CD4-positive, alpha-beta T cell treated with Interferon gamma for 1 hour (primary cell): ENCODE measurements at places on chromosomes 2 and 18.

- DNase-seq, result no peak
Observed at GRCh38 chr2:13581471-13581870, 864.7 kb downstream of the TRIB2 start.

- no peak for DNase-seq
Observed at GRCh38 chr2:164514491-164514890, 106.8 kb downstream of the GRB14 start.

GRCh38 chr18:25743646-25744151, 346.7 kb downstream of the SS18 start:
- no peak for DNase-seq

- DNase-seq, result no peak
Observed at GRCh38 chr2:15936277-15937104, 3.9 kb upstream of the MYCN start.

DNA sequence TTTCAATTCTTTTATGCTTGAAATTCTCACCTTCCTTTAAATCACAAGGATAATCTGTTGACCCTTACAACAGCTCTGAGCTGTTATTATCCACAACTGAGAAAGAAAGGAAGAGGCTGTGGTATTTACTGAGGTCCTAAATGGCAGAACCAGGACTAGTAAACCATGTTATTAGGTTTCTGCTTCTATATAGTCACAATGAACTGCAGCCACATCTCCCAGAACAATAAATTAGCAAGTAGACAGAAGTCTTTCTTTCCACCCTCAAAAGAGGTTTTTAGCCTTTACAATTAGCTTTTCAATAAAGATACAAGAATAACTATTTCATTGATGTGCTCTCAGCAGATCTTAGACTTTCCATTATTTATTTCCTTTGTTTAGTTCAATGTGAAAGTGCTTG, 374.2 kb downstream of the NRXN1 start:
- DNase-seq, result no peak

- DNase-seq, result no peak
Observed at GRCh38 chr18:33210575-33211189, 229.8 kb downstream of the CCDC178 start.

DNA sequence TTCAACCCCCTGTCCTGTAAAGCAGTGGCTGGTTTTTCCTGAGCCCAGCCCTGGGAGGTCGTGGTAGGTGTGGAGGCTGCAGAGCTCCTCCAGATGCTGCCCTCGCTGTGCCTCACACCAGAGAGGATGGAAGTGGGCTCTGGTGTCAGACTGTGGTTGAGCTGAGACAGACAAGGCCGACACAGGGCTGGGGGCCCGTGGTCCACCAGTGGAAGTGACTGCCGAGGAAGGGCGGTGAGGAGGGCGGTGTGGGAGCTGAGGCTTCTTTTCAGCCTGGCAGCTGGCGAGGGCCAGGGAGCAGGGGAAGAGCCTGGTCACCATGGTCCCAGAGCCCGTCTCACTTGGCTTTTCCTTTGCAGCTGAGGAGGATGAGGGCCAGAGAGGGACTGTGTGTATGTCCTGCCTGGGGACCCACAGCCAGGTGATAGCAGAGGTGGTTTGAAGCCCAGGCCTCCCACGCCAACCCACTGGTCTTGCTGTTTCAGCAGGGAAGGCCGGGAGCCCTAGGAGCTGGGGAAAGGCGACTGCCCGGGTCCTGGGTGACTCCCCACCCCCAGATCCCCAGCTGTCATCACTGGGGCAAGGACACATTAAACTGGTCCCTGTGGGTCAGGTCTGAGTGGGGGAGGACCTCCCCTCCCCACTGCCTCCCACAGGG, 8.5 kb downstream of the SFTPB start:
- DNase-seq, result no peak

GRCh38 chr2:165369898-165370296, 99.6 kb upstream of the CSRNP3 start:
- DNase-seq, result no peak

- peak; percentile 24 for DNase-seq
Observed at GRCh38 chr2:64273524-64274398, 129.5 kb upstream of the PELI1 start.

- DNase-seq, result no peak
Observed at GRCh38 chr18:36241831-36242230, 54.5 kb downstream of the MOCOS start.

GRCh38 chr2:188937228-188938220, 36.6 kb upstream of the COL3A1 start:
- DNase-seq, result no peak

DNA sequence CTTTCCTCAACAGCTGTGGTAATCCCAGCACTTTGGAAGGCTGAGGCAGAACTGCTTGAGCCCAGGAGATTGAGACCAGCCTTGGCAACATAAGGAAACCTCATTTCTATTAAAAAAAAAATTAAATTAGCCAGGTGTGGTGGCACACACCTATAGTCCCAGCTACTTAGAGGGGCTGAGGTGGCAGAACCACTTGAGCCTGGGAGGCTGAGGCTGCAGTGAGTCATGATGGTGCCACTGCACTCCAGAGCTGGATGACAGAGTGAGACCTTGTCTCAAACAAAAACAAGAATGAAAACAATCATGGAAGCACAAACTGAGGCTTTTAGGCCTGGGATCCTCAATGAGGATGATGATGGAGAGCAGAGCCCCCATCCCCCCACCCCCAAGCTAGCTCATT, 19.8 kb downstream of the GAREM1 start:
- DNase-seq, result no peak

GRCh38 chr18:27527856-27528255, 342.7 kb upstream of the CHST9 start:
- no peak for DNase-seq

DNA sequence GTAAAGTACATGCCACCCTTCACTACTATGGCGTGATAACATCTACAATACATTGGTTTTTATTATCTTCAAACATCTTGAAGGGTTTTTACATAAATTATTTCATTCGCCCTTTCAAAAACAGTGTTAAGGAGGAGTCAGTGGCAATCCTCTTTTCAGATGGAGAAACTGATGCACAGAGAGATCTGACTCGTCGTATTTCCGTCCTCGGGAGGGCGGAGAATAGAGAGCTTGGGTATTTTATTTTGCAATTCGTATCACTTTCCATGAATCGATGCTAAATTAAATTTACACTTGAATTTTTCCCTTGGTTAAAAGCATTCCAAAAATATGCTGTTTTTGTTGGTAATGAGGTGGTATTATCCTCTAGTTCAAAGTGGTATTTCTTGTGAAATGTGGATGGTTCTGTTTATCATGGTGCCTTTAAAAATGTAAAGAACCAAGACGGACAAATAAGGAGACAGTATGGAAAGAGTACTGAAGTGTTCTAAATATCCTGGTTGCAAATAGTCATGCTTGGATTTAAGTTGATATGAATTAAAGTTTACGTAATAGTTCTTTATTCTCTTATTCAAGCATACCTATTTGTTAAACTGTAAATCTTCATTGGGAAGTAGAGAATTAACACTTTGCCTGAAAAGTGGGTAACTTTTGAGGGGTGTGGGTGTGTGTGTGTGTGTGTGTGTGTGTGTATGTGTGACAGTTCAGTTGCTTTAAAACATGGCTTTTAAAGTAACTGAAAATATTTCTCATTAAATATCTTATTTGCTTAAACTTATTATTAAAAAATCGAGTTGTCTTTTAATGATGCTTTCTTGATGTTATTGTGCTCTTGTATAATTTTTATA, 5.6 kb downstream of the PHLPP1 start:
- no peak for DNase-seq

DNA sequence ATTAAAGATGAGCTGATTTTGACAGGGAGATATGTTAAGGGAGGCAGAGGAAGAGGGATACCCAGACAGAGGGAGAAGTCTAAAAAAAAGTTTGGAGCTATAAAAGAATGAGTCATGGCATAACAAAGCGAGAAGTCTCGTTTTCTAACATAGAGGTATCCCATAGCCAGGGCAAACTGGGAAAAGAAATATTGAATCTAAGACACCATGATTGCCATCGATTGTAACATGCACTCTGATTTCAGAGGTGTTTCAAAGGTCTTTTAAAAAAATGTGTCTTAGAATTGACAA, 110.7 kb downstream of the MDH1 start:
- no peak for DNase-seq

DNA sequence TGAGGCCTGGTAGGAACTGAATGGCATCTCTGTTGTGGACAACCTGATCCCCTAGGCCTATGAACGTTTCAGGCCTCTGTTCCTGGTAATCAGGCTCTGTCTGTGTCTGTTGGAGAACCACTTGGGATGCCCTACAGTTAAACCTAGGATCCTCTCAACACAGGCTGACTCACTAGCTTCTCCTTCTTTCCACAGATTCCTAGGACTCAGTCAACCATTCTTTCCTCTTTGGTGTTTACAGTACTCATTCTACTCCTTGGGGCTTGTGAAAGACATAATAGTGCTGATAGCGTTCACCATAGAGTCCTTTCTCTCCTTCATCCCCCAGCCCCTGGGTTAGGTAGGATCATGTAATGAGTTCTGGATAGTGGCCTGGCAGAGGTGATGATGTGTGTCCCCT, 544.3 kb downstream of the METTL4 start:
- DNase-seq, result no peak

DNA sequence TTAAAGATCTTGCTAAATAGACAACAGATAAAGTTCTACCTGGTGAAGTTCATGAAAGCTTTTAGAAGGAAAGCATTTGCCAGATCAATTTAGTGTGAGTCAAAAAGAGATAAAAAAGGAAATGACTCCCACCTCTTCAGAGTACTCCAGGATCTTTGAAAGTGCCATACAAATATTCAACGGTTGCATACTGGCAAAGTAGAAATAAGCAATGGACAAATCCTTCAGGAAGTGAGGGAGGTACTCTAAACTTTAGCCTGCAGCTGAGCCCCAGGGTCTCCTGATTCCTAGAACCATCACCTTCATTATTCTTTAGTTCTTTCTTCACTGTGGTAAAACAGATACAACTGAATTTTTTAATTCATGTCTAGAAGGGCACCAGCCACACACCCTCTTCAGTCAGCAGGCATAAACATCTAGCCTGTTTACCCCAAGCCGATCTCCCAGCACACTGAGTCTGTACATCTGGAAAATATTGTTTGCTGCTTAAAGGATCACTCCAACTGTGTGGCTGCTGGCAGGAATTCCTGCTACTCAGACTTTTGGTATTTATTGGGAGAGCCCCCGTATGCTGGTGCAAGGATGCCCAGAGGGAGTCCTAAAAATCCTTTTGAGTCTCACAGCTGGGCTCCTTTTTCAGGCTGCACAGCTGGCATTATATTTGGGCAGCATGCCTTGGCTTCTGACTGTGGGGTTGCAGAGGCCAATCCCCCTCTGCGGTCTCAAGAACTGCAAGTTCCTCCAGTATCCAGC, 72.3 kb upstream of the SESTD1 start:
- DNase-seq, result no peak

GRCh38 chr2:141968433-141968832, 162.4 kb downstream of the LRP1B start:
- DNase-seq, result no peak

DNA sequence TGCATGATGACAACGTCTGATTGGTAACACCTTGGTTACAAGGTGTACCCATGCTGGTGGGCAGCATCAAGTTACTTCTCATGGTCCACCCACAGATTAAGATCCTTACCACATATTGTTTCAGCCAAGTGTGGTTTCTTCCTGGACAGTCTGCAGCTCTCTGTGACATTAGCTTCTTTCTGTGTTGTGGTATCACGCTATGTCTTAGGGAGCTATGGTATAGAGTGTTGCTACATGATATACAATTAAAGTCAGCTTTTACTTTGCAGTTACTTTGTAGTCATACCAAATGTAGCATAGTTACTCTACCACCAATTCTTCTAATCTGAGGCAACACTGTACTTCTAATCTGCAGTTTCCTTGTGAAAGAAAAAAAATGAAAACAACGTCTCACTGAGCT, 48.8 kb downstream of the ZCCHC2 start:
- no peak for DNase-seq

DNA sequence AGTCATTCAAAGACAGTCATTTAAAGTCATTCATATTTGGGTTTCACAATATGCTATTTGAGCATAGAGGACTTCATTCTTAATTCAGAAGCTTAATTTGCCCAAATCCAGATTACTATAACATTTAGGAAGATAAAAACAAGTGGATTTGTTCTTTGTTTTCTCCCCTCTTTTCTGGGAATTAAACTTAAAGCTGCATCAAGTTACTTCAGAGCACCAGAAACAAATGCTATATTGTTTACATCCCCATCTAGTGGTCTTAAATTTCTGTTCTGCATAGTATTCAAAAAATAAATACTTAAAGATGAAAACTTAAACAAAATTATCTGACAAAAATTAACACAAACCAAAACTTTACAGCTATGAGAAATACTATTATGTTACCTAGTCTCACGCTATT, 34.7 kb upstream of the MARCHF7 start:
- DNase-seq, result no peak

GRCh38 chr18:72742002-72742401, 125.8 kb downstream of the NETO1 start:
- DNase-seq, result no peak

GRCh38 chr2:9327873-9328352, 95.4 kb downstream of the ITGB1BP1 start:
- DNase-seq, result no peak

DNA sequence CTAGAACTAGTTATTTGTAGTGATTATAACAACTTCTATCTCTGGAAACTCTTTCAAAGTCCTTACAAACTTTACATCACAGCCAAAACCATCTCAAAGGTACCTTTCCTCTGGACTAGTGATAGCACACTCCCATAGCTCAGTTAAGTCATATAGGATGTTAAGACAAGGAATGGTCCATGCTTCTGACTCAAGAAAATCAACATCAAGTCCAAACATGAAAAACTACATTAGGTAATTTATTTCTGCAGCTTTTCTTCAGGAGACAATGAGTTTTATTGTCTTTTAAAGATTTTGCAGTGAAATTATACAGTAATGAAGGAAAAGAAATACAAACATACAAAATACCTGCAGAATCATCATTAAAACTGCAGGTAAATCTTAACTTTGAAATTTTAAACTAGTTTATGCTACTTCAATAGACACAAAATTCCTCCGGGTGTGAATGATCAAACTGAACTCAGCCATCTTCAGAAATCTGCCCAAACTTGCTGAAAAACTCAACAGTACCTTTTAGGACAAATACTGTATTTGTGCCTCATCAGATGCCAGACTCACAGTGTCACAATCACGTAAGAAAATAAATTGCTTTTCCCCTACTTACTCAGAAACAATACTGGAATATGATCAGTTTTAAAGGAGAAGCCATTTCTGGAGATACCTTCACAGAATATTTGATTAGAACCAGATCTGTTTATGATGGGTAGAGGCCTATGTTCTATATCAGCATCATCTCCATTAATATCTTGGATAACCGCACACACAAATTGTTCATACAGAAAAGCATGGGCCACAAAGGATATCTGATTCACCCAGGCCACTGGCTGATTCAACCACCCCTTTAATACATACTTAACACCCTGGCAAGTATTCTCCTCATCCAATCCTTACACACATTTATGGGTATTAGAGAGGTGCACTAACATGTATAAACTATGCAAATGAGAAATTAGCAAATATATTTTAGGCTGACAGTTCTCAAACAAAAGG, 2.6 kb downstream of the TMEM131 start:
- no peak for DNase-seq

GRCh38 chr2:240319221-240319854, 116.1 kb upstream of the GPC1 start:
- no peak for DNase-seq

GRCh38 chr2:179612108-179612507, 249.3 kb downstream of the ZNF385B start:
- no peak for DNase-seq
